ENCODE measurements at places on chromosomes 11 and 22. TPM values are rescaled to one million over a fixed set of nuclear protein-coding genes. Genes with fewer than 3 reads are reported as not detected.

BTG4 gene
- total RNA-seq, result not detected

SCUBE1 gene
- total RNA-seq, result not detected

OR1S1 gene
- not detected for total RNA-seq

LRP4 gene
- 9.6 TPM for total RNA-seq

IFTAP gene
- 18.5 TPM for total RNA-seq

SAA2 gene
- 7.4 TPM for total RNA-seq

OR8G5 gene
- total RNA-seq, result not detected

DDX25 gene
- 0.62 TPM for total RNA-seq

OR10S1 gene
- total RNA-seq, result not detected

PLEKHB1 gene
- not detected for total RNA-seq

FGF4 gene
- total RNA-seq, result not detected

JAML gene
- not detected for total RNA-seq

HEPACAM gene
- not detected for total RNA-seq

TREH gene
- not detected for total RNA-seq

CARNS1 gene
- not detected for total RNA-seq

HBB gene
- not detected for total RNA-seq

SMC1B gene
- total RNA-seq, result not detected

GAL3ST1 gene
- not detected for total RNA-seq

ADAMTS15 gene
- 0.86 TPM for total RNA-seq

TRIM29 gene
- total RNA-seq, result 178 TPM

IFITM10 gene
- not detected for total RNA-seq

PLAAT5 gene
- total RNA-seq, result not detected

OVOL1 gene
- total RNA-seq, result 0.91 TPM

GLYATL2 gene
- total RNA-seq, result 1.1 TPM

CCDC116 gene
- not detected for total RNA-seq

MYO18B gene
- total RNA-seq, result under 0.01 TPM

CNGA4 gene
- not detected for total RNA-seq

RTN4RL2 gene
- 0.31 TPM for total RNA-seq

F2 gene
- 0.11 TPM for total RNA-seq

TRIM48 gene
- total RNA-seq, result not detected

PHOX2A gene
- total RNA-seq, result not detected

ENTHD1 gene
- not detected for total RNA-seq

NAALAD2 gene
- not detected for total RNA-seq

TMPRSS6 gene
- not detected for total RNA-seq

CDCA5 gene
- total RNA-seq, result 25.9 TPM

OR52L1 gene
- not detected for total RNA-seq

TESMIN gene
- total RNA-seq, result 9.8 TPM

ZNF214 gene
- total RNA-seq, result 2.1 TPM

Data from hair follicular keratinocyte (primary cell).